Brain pericyte (primary cell): ENCODE measurements at places on chromosomes 7 and 10.
A peak's percentile ranks its signal among the peaks of the same experiment; 100 is the strongest.

GRCh38 chr7:4744391-4745264 lies 30.8 kb upstream of the AP5Z1 start:
- DNase-seq: peak; percentile 93

GRCh38 chr10:17256627-17257026 lies 28.6 kb downstream of the VIM start:
- DNase-seq: no peak

DNA sequence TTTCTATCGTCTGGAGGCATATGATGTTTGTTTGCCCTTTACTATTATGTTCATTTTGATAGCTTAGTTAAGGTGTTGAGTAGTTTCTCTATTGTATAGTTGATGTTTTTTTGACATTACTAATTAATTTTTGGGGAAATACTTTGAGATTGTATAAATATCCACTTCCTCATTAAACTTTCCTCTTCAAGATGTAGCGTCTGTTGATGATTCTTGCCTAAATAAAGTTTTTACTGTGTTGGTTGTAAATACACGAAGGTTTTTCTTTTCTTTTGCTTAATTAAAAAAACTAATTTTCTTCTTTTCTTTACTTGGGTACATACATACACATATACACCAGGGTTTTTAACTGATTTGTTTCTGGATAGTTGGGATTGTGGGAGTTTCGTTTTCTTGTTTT lies 8.5 kb downstream of the KMT2E start:
- no peak for DNase-seq

- DNase-seq: no peak
Measured at GRCh38 chr10:3396116-3396515, 223.5 kb upstream of the PITRM1 start.

GRCh38 chr10:22552888-22553378 lies 161.4 kb downstream of the PIP4K2A start:
- no peak for DNase-seq

GRCh38 chr7:158327571-158328180 lies 259.9 kb downstream of the PTPRN2 start:
- DNase-seq: no peak

DNA sequence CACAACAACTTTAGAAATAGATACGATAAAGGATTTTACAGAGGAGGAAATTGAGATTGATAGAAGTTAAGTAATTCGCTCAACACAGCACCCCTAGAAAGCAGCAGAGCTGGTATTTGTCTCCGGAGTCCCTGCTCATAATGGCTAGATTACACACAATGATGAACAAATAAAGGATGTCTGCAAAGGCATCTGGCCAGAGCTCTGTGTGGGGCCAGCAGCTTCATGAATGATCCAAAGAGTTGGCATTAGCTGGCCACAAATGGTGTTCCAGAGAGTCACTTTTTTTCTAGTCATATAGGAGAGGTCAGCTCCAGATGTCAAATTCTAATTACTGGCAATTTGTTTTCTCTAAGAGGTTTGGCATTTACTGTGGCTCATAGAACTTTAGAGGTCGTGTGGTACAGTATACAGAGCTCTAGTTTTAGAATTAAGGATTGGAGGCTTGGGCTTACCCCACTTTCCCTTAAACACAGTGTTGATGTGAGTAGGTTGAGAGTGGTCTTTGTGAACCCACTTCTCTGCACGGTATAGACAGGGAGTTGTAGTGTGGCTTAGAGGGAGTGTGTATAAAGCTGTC lies 186.2 kb downstream of the BICC1 start:
- DNase-seq: no peak

- no peak for DNase-seq
Measured at GRCh38 chr7:17357952-17358351, 59.5 kb downstream of the AHR start.

DNA sequence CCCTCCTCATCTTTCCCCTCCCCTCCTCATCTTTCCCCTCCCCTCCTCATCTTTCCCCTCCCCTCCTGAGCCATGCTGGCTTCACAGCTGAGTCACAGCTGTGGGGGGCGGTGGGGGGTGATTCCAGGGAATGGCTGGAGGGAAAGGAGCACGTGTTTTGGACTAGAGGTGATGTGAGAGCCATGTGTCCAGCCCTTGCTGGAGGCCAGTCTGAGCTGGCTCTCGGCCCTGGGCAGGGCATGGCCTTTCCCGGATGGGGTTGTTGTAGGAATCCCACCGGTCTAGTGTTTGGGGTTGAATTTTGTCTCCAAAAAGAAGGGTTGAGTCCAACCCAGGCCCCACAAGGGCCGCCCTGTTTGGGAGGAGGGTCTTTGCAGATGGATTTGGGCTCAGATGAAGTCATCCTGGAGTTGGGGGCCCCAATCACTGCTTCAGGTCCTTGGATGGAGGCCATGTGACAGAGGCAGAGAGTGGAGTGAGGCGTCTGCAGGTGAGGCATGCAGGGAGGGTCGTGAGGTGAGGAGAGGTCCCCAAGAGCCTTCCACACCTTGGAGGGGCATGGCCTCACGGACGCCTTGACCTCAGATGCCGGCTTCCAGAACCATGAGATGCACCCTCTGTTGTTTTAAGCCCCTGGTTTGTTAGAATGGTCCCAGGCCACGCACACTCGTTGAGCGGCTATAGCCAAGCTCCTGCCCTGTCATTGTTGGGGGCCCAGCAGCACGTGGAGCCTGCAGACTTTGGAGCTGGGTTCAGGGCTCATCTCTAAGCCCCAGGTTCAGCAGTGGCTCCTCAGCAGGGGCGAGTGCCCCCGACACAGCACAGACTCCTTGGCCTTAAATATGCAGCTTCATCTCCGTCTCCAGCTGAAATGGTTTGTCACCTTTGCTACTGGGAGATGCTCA lies 101.6 kb downstream of the DNAJB6 start:
- no peak for DNase-seq

DNA sequence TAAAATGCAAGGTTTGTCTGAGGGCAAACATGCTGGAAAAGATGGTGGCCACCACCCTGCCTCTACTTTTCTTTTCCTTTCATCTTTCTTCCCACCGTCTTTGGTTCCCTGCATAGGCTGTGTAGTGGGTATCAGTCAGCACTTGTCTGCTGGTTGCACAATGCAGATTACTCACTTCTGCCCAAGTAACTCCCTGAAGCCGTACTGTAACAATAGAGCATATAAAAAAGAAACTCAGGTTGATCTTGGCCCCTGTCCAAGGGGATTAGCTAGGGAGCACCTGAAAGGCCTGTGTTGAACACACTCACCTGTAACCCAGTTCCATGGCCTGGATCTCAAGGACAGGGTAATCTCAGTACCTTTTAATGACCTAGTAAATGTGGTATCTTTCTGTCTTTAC lies 533.0 kb upstream of the GALNT17 start:
- no peak for DNase-seq

DNA sequence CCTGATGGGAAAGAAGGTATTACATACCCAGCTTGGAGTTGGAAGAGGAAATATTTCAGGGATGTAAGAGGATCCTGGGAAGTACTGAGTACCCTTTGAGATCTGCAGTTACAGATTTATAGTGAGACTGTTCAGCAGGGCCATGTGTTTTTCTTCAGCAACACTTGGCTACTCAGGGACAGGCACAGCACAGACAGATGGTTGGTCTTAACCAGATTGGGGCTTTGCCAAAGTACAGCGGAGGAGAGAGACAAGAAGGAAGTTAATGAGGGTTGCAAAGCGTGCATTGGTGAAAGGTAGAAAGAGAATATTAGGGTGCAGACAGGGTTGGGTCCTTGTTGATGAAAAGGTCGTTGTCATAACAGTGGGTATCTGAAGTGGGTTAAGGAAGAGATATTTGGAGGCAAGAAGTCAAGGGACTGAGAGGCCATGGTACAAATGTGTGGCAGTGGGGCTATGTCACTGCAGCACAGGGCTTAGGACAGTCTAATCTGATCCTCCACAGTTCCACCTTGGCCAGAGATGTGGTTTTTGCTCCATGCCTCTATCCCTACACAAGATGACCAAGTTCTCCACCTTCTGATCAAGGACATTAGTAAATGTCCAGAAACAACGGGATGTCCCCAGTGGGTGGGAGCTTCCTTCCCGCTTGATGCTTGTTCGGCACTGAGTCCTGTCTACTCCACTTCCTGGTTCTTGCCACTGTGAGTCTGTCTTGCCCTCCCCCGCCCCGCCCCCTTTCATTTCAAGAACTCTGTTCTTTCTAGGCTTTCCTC lies 18.9 kb upstream of the DNAJC1 start:
- DNase-seq: no peak

GRCh38 chr7:74202841-74203556 lies 6.8 kb upstream of the LAT2 start:
- DNase-seq: no peak

DNA sequence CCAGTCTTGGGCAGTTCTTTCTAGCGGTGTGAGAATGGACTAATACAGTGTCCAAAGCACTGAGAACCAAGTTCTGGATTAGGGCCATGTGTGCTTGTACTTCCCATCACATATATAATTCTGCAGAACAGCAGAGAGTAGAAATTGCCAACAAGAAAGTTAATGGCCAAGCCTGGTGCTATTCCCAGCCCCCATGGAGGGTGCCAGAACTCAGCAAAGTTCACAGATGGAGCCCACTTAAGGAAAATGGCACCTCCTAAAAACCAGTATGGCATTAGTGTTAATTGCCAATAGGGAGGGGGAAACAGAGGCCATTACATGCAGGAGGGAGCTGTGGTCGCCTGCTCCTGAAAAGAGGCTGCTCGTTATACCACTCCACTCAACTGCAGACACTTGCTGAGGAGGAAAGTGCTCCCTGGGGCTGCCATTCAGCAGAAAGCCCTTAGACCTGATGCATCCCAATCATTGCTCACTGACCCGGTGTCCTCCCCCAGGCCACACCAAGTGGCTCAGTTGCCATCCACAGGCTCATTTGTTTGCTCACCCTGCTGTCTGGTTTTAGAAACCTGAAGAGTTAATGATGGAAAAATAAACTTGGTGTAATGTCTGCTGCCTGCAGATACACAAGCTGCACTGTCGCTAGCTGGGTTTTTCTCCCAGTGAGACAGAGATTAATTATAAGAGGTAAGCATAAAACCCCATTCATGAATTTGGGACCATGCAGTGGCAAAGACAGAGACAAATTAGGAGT lies 280.6 kb downstream of the GFRA1 start:
- no peak for DNase-seq

GRCh38 chr10:16992611-16993119 lies 136.9 kb downstream of the CUBN start:
- no peak for DNase-seq

- no peak for DNase-seq
Measured at GRCh38 chr10:100311298-100311697, 18.7 kb downstream of the PKD2L1 start.

DNA sequence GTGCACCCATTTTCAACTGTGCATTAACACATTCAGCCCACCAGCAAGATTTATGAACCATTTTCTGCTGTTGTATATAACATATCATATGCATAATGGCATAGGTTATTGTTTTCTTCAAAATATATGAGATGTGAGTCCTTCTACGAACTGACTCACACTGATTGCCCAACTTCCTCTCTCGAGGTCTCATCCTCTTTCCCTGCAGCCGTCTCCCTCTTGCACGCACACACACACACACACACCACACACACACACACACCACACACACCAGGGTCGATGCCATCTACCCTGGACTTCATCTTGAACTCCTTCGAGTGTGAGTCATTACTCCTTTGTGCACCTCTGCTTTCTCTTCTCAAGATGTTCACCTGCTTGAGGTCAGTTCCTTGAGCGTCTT lies 36.7 kb downstream of the EGFR start:
- DNase-seq: no peak

- no peak for DNase-seq
Measured at GRCh38 chr7:130397758-130398073, 17.4 kb downstream of the CPA1 start.

GRCh38 chr10:28587270-28587969 lies 54.5 kb downstream of the WAC start:
- DNase-seq: no peak

- no peak for DNase-seq
Measured at GRCh38 chr7:148204639-148205304, 385.8 kb upstream of the C7orf33 start.

DNA sequence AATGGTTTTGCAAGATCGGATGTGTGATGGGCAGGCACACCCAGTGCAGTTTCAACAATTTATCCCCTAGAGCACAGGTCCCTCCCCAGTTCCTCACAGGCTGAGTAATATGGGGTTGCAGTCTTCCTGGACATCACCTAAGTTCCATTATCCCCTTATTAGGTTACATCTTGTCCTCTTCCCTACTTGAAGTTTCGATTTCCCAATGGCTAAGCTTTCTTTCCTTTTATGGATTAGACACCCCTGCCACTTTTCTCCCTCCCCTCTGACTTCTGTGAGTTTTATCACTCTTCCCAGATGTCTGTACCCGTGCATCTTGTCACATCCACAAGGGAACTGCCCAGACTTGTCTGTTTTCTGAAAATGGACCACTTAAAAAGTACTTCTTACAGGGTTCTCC lies 2.4 kb upstream of the NIPSNAP2 start:
- DNase-seq: no peak

- DNase-seq: no peak
Measured at GRCh38 chr7:141598408-141598807, 47.2 kb downstream of the AGK start.

DNA sequence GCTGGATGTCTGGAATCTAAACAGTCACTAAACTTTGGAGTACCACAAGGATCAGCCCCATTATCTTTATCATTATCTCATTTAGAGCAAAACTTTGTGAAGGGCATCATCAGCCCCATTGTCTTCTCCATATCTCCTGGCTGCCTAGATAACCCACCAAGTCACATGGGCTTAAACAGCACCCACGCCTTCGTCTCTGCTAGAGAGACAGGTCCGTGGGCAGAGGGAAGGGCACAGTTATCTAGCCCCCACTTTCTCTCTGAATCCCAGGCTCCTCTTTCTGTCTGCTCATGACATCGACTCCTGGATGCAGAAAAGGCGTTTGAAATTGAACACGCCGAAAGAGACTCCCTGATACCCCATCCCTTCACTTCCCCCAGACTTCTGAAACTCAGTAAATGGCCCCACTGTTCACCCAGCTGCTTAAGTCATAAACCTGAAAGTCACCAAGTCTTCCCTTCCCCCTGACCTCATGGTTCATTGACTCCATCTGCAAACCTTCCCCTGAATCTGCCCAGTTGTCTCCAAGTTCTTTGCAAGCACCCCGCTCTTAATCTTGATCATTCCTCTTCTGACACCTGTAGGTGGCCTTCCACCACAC lies 20.9 kb upstream of the PARD3 start:
- DNase-seq: no peak

- no peak for DNase-seq
Measured at GRCh38 chr10:106493226-106493625, 671.3 kb downstream of the SORCS1 start.

DNA sequence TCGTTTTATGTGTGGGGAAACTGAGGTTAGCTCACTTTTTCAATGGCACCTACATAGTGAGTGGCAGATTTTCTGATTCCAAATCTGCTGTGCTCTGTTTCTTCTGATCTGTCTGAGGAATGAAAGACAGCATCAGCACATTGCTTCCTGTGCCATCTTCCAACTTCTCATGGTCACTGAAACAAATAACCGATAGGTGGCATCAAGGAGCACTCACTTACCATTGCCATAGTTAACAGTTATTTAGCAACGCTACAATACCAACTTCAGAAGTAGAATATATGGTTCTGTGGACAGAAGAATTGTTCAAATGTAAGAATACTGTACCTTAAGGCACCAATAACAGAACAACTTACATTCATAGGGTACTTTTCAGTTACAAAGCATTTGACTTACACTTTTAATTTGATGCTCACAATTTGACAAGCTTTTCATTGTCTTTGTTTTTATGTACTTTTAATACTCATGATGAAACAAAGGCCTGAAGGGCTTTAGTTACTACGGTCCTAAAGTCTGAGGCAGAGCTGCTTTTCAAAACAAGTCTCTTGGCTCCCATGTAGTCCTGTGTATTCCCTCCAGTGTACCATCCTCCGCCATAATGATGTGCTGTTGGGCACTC lies 228.9 kb upstream of the TCF7L2 start:
- no peak for DNase-seq
